ENCODE measurements at places on chromosomes 4 and X. TPM values are rescaled to one million over a fixed set of nuclear protein-coding genes. Genes with fewer than 3 reads are reported as not detected.
A peak's percentile ranks its signal among the peaks of the same experiment; 100 is the strongest.

MAGED4B gene
- total RNA-seq = 11.0 TPM

DNA sequence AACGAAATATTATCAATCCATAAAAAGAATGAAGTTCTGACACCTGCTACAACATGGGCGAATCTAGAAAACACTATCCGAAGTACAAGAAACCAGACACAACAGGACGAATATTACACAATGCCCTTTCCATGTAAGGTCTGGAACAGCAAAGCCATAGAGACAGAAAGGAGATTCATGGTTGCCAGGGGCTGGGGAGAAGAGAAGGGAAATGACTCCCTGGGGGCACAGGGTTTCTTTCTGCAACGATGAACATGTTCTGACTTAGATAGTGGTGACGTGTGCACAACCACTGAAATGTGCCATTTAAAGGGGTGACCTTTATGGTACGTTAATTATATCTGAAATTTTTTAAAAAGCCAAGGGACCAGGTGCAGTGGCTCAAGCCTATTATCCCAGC lies 28.3 kb downstream of the GPR143 start:
- no peaks in the 10 kb centered on the region for H3K27me3 ChIP-seq
- no peaks in the 10 kb centered on the region for H3K4me1 ChIP-seq
- no peak overlapping the region for H3K27ac ChIP-seq
- DNase-seq = no peak

DNA sequence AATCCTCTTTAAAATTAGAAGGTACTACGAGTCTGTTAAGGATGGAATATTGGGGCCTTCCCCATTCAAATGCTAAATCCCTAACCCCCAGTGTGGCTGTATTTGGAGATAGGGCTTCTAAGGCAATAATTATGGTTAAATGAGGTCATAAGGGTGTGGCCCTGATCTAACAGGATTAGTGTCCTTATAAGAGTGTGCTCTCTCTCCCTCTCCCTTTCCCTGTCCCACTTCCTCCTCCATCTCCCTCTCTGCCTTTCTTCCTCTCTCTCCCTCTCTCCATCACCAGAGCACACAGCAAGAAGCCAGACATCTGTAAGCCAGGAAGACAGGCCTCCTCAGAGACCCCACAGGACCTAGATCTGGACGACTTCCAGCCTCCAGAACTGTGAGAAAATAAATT lies 116.9 kb downstream of the COL25A1 start:
- DNase-seq = no peak
- no peak overlapping the region for H3K4me3 ChIP-seq
- H3K27me3 ChIP-seq = no peaks in the 10 kb centered on the region
- no peaks in the 10 kb centered on the region for H3K36me3 ChIP-seq
- no peak overlapping the region for H3K27ac ChIP-seq
- H3K4me1 ChIP-seq = no peaks in the 10 kb centered on the region

NUDT10 gene
- not detected for total RNA-seq

PDE6B gene
- total RNA-seq = 12.3 TPM

PNPLA4 gene
- total RNA-seq = 28.6 TPM

PAGE2B gene
- not detected for total RNA-seq

DNA sequence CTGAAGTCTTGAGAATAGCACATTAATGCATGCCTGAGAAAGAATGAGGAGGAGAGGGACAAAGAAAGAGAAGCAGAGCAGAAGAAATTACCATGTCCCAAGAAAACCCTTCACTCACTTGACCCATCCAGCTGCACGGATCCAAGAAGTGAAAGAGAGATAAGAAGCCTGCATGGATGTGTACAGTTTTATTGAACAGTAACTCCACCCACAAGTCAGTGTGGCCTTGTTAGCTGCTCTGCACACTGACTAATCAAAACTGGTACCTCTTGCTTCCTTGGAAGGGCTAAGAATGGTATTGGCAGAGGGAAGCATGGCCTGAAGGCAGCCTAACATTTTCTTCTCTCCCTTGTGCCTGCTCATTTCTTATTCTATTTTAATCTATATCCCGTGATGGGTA lies 163.9 kb downstream of the SLC7A11 start:
- H3K4me1 ChIP-seq = no peaks in the 10 kb centered on the region
- no peak overlapping the region for H3K4me3 ChIP-seq
- no peak overlapping the region for H3K27ac ChIP-seq

PNMA3 gene
- not detected for total RNA-seq

PLXNB3 gene
- 49.2 TPM for total RNA-seq

MAOA gene
- total RNA-seq = 157 TPM

AADAT gene
- total RNA-seq = 11.0 TPM

DNA sequence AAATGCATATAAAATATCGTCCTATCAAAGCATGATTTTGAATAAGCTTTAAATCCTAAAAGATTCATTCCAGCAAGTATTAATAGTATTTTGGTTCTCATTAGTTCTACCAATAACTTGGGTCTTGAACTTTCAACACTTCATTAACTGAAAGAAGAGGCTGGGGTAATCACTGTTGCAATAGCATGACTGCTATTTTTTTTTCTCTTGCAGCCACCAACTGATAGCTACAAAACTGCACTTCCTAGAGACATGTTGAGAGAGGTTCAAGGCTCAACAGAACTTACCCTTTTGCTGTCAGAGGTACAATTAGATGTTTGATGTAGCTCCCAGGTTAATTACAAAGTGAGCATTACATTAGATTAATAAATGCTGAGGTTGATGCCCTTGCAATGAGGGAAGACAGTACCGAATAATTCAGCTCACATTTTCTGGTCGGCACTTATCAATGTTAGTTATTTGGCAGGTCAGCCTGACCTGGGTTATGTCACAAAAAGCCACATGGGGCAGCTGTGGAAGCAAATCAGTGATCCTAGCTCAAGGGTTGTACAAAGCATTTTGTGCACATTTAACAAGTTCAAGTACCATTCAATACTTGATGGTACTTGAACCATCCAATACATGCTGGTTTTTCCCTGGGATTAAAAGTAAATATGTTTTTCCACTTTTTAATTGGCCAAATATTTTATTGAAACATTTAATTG lies 29.9 kb upstream of the TET2 start:
- no peaks in the 10 kb centered on the region for H3K27me3 ChIP-seq
- no peak overlapping the region for H3K27ac ChIP-seq
- no peak overlapping the region for H3K4me3 ChIP-seq
- H3K4me1 ChIP-seq = no peaks in the 10 kb centered on the region
- no peaks in the 10 kb centered on the region for H3K36me3 ChIP-seq
- DNase-seq = no peak

- H3K27ac ChIP-seq = no peak overlapping the region
- H3K4me1 ChIP-seq = no peaks in the 10 kb centered on the region
- H3K27me3 ChIP-seq = no peaks in the 10 kb centered on the region
- H3K36me3 ChIP-seq = no peaks in the 10 kb centered on the region
- no peak overlapping the region for H3K4me3 ChIP-seq
- DNase-seq = no peak
These were observed 89.1 kb upstream of the CLNK start for GRCh38 chr4:10773656-10774055.

- H3K27ac ChIP-seq = no peak overlapping the region
- H3K27me3 ChIP-seq = no peaks in the 10 kb centered on the region
- H3K36me3 ChIP-seq = no peaks in the 10 kb centered on the region
- DNase-seq = no peak
These were observed 142.6 kb upstream of the LEF1 start for GRCh38 chr4:108311313-108311712.

- no peaks in the 10 kb centered on the region for H3K4me1 ChIP-seq
- no peak for DNase-seq
- H3K27me3 ChIP-seq = no peaks in the 10 kb centered on the region
- H3K36me3 ChIP-seq = no peaks in the 10 kb centered on the region
- H3K27ac ChIP-seq = no peak overlapping the region
These were observed 131.7 kb downstream of the SPCS3 start for GRCh38 chr4:176451443-176451842.

FRG2 gene
- total RNA-seq = not detected

DNA sequence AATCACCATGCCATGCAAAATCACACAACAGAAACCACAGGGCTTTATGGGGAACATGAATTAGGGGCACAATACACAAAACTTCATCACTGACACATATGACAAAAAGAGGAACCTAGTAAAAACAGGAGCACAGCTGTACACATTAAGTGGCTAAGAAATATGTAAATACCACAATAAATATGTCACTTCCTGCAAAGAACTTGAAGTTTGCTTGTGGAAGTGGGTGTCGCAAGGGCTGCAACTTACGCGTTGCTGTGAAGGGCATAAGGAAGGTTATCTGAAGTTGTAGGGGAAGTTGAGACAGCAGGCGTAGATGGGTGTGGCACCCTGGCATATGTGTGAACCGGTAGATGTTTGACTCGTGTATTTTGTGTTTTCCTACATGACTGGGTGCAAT lies 42.4 kb downstream of the CLCN4 start:
- no peak for DNase-seq
- no peaks in the 10 kb centered on the region for H3K4me1 ChIP-seq
- H3K27me3 ChIP-seq = no peaks in the 10 kb centered on the region
- no peaks in the 10 kb centered on the region for H3K36me3 ChIP-seq

- H3K4me3 ChIP-seq = no peak overlapping the region
- H3K27me3 ChIP-seq = no peaks in the 10 kb centered on the region
- H3K36me3 ChIP-seq = no peaks in the 10 kb centered on the region
- H3K4me1 ChIP-seq = no peaks in the 10 kb centered on the region
- no peak for DNase-seq
- H3K27ac ChIP-seq = no peak overlapping the region
These were observed 60.8 kb downstream of the TMEM154 start for GRCh38 chr4:152618971-152619370.

TMEM35A gene
- 4.3 TPM for total RNA-seq

- DNase-seq = no peak
- no peaks in the 10 kb centered on the region for H3K27me3 ChIP-seq
- H3K4me1 ChIP-seq = peaks cover 12% of the 10 kb centered on the region
- H3K4me3 ChIP-seq = no peak overlapping the region
These were observed 8.2 kb downstream of the MED14 start for GRCh38 chrX:40727093-40727492.

DNA sequence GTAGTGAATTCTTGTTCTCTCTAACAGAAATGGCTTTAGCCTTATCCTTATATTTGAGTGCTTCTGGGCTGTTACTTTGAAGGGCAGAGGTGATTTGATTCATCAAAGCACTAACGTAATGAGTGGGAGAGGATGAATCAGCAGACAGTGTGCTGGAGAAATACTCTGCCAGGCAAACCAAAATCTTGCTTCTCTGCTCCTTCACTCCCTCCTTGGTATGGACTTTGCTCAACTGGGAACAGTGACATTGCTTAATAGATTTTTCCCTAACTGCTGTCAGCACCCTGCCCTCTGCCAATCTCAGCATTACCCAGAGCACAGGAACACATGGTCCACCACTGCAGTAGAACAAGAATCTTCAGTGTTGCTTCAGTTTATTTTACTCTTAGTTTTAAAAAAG lies 56.0 kb downstream of the PDLIM5 start:
- H3K27me3 ChIP-seq = no peaks in the 10 kb centered on the region
- no peaks in the 10 kb centered on the region for H3K36me3 ChIP-seq
- H3K4me3 ChIP-seq = no peak overlapping the region
- DNase-seq = peak; percentile 33
- peak overlapping the region; percentile 77 for H3K27ac ChIP-seq

DNA sequence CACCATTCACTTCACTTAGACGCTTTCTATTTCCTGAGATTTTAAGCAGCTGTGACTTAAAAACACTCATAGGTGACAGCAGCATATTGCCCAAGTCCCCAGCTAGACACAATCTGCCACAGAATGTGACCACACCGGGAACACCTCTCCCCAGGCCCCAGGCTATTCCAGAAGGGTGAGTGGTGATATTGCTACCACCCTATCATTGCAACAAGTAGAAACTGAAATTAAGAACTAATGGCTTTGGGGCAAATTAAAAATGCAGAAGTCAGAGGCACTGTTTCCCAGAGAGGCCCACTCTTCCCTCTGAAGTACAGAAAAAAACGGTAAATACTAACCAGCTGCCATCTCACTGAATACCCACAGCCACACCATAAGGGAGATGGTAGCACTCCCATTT lies 35.0 kb downstream of the QDPR start:
- H3K27me3 ChIP-seq = no peaks in the 10 kb centered on the region
- H3K4me1 ChIP-seq = no peaks in the 10 kb centered on the region
- H3K36me3 ChIP-seq = no peaks in the 10 kb centered on the region
- no peak overlapping the region for H3K27ac ChIP-seq

H2BW2 gene
- total RNA-seq = not detected

DNA sequence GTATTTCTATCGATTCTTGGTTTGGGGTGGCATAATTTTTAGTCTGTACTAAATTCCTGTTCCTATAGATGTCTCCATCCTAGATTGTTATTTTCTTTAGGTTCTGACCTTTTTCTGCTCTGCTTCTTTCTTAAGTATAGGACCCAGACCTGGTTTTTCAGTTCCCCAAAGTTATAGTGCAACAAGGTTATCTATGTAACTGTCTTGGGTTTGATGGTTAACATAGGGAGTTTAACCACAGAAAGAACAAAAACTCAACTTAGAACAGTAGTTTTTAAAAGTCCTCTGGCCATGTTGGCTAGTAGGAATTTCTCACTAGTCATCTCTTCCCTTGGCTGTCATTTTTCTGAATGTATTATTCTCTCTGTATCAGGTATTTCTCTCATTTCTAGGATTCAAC lies 38.8 kb upstream of the MAD2L1 start:
- no peaks in the 10 kb centered on the region for H3K36me3 ChIP-seq
- no peaks in the 10 kb centered on the region for H3K27me3 ChIP-seq
- H3K27ac ChIP-seq = no peak overlapping the region
- no peaks in the 10 kb centered on the region for H3K4me1 ChIP-seq
- no peak overlapping the region for H3K4me3 ChIP-seq

PPP4R3C gene
- total RNA-seq = not detected

DNA sequence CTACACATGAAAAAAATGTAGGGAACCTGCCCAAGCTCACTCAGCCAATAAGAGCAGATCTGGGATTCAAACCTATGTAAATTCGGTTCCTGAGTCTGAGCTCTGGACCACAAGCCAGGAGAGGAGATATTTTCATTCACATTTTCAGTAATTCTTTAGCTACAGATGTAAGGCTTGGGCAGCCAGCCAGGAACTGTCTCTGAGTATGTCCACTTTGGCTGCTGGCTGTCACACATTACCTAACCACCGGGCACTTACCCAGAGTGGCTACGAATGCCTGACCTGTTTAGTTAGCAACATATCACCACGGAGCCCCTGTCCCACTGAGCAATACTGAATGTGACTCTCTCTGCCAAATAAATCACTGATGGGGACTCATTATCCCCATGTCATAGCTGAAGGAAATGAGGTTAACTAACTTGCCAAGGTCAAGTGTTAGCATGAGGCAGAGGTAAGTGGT lies 15.3 kb downstream of the USP46 start:
- no peaks in the 10 kb centered on the region for H3K36me3 ChIP-seq
- no peaks in the 10 kb centered on the region for H3K27me3 ChIP-seq
- H3K4me3 ChIP-seq = no peak overlapping the region
- no peak overlapping the region for H3K27ac ChIP-seq
- DNase-seq = peak; percentile 72

DCHS2 gene
- total RNA-seq = 9.7 TPM

DNA sequence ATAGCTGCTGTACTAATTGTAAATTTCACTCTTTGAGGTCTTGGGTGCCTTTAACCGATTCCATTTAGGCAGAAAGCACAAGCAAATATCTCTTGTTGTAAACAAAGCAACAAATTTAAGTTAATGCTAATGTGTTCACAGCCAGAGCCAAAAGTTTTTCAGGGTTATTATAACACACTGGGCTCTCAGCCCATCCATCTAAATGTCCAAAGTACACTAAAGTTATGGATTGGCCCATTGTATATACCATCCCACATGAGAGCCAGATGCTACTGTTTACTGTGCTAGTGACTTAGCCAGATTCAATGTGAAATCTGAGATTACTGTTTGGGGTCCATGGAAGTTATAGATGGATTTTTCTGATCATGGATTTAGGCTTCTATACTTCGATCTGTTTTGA lies 186.7 kb downstream of the LARP7 start:
- no peaks in the 10 kb centered on the region for H3K4me1 ChIP-seq
- H3K4me3 ChIP-seq = no peak overlapping the region
- peak; percentile 34 for DNase-seq

SOWAHD gene
- not detected for total RNA-seq

Data from stomach (tissue), 19 donors.